Activated effector memory CD4-positive, alpha-beta T cell treated with Interleukin-2 at 50 U/mL for 16 hours (primary cell): ENCODE measurements at places on chromosomes 1 and 21.

DNA sequence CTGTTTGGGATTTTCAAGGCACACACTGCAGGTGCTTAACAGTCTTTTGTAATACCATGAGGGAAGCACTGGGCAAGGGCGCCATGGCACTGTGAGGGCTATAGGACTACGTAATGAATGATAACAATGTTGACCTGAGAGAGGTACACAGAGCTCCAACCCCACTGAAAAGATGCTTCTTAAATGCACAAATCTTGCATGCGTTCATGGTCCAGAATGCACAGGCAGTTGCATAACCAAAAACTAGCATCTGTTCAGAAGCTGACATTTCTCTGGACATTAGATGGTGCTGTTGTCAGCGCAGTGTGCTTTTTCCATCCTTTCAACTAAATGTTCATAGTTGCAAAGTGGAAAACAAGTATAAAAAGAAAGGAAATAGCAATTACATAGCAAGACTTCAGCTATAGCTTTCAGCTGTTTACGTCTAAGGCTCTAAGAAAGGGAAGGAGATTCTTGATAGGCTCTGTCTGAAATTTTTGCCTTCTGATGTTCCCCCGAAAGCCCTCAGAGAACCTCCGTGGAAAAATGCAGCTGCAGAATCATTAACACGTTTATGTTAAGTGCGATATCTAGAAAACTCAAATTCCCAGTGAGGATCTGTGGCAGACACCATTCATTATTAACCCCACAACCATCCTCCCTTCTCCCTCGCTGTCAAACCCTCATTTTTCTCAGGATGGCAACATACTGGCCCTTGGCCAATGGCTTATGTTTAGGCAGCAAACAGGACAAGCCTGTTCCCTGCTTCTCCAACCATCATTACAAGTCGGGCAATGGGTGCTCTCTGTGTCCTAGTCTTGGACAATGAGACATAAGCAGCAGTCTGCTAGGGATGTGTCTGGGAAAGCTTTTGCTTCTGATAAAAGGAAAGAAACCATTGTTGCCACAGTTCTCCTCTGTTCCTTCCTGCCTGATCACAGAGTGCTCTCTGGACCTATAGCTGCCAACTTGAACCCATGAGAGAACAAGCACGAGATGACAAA lies 8.2 kb upstream of the TARBP1 start:
- DNase-seq = no peak

GRCh38 chr21:36250423-36251075 lies 69.4 kb upstream of the MORC3 start:
- no peak for DNase-seq

DNA sequence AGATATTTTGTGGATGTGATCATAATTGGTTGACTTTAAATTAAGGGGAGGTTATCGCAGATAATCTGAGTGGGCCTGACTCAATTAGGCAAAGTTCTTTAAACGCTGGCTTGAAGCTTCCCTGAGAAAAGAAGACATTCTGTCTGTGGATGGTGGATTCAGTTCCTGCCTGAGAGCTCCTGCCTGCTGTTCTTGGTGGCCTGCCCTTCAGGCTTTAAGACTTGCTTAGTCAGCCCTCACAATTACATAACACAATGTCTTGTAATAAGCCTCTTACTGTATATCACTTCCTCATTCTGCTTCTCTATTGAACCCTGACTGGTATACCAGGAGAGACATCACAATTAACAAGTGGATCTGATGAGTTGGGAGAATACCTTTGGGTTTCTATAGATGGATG lies 50.2 kb downstream of the KCNJ6 start:
- DNase-seq = no peak

- DNase-seq = no peak
Measured at GRCh38 chr1:10835822-10836421, 39.5 kb upstream of the CASZ1 start.

GRCh38 chr1:111222308-111223125 lies 5.0 kb upstream of the CHI3L2 start:
- DNase-seq = peak; percentile 58

GRCh38 chr1:23461050-23461449 lies 22.9 kb downstream of the ASAP3 start:
- DNase-seq = no peak

- no peak for DNase-seq
Measured at GRCh38 chr1:207284209-207284897, 37.1 kb upstream of the CD55 start.

DNA sequence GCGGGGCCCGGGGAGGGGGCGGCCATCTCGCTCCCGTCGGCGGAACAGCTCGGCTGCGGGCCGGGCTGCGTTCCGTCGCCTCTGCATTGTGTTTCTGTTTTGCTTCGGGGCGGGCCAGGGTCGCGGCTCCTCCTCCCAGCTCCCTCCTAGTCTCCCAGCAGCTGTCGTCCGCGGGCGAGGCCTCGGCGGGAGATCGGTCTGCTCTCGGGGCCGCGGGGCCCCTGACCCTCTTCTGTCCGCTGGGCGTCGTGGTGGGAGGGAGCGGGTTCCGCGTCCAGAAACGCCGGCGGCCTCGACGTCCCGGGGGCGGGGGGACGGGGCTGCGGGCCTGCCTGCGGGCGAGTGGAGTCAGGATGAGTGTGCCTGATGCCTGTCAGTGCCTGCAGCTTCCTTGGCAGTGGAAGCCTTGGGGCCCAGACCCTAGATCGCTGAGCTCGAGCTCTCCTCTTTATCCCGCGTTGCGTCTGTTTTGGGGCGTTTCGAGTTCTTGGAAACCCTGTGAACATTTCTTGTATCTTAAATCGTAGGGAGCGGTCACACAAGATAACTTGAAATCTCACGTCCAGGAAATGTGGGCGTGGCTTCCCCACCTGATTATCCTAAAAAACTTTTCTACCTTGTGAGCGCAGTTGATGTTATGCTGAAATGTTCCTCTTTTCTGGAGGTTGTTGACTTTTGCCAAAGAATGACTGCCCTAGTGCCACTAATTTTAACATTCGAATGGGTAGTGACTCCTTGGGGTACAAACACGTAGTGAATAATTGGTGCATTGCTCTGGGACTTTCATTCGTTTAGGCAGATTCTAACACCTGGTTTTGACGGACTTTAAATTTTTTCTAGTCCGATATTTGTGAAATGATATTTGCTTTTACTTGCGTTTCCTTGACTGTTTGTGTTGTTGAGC lies 676 bp downstream of the MORC3 start:
- no peak for DNase-seq

- no peak for DNase-seq
Measured at GRCh38 chr1:225710804-225711203, 57.9 kb upstream of the ENAH start.

- no peak for DNase-seq
Measured at GRCh38 chr1:183227422-183228346, 41.6 kb downstream of the LAMC2 start.

GRCh38 chr1:179545321-179545720 lies 30.4 kb downstream of the NPHS2 start:
- DNase-seq = no peak

- DNase-seq = no peak
Measured at GRCh38 chr1:41638086-41639024, 153.9 kb upstream of the EDN2 start.

GRCh38 chr1:228930479-228930957 lies 195.2 kb downstream of the RHOU start:
- no peak for DNase-seq

GRCh38 chr1:14780271-14780670 lies 181.8 kb downstream of the KAZN start:
- no peak for DNase-seq

GRCh38 chr1:151839082-151839412 lies 573 bp downstream of the C2CD4D start:
- DNase-seq = no peak

- no peak for DNase-seq
Measured at GRCh38 chr1:21647431-21648351, 21.5 kb downstream of the RAP1GAP start.

- no peak for DNase-seq
Measured at GRCh38 chr1:242886137-242886536, 361.6 kb upstream of the PLD5 start.

DNA sequence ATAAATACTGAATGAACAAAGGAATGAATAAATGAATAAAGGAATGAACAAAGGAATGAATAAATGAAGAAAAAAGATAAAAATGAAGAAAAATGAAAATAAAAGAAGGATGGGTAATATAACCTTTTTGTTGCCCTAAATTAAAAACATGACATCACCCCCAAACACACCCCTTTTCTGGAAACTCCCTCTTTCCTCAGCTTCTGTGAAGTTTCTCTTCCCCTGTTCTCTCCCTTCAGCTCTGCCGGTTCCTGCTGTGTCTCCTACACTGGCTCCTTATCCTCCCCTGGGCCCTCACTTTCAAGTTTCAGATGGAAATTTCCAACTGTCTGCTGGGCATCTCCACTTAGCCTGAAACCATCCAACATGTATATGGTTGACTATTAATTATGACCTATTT lies 37.9 kb downstream of the RAB3B start:
- no peak for DNase-seq

DNA sequence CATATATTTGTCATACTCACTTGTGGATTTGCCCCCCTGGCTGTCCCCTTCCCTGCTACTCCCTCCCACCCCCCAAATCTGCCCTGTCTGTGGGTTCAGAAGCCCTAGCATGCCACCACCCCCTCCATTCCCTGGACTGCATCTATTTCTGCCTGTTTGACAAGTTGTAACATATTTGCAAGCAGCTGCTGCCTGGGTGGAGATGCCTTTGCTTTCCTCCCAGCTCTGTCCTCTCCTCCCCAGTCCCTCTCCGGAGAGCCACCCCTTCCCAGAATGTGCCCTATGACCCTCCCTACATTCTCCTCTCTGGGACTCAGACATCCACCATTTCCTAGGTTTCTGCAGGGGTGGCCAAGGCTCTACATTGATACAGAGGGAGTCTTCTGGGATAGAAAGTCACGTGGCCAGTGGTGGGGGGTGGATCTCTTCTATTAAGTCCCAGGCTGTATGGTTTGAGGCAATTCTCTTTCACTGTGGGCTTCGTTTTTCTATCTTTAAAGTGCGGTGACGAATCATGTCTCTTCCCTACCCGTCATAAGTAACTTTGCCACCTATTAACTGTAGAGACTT lies 6.0 kb upstream of the MYOG start:
- no peak for DNase-seq

- DNase-seq = no peak
Measured at GRCh38 chr1:32791881-32792280, 25.3 kb downstream of the YARS1 start.

DNA sequence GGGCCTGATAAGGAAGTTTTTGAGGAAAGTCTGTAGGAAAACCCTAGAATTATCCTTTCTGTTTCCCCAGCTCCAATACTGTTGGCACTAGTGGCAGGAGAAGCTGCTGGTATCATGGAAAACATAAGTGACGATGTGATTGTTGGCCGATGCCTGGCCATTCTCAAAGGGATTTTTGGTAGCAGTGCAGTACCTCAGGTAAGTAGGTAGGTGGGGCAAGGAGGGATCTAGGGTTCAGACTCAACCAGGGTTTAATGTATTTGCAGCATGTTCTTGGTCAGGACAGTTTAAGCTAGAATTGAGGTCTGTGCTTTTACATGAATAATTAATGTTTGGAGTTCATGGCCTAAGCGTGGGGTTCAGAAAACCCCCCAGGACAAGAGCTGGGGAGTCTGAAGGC lies 62.1 kb downstream of the KDM1A start:
- no peak for DNase-seq
